Fibroblast of skin of left biceps (primary cell): ENCODE measurements at places on chromosomes 7 and 10.

GRCh38 chr10:88555190-88555908, 27.8 kb downstream of the RNLS start:
- no peak for DNase-seq

DNA sequence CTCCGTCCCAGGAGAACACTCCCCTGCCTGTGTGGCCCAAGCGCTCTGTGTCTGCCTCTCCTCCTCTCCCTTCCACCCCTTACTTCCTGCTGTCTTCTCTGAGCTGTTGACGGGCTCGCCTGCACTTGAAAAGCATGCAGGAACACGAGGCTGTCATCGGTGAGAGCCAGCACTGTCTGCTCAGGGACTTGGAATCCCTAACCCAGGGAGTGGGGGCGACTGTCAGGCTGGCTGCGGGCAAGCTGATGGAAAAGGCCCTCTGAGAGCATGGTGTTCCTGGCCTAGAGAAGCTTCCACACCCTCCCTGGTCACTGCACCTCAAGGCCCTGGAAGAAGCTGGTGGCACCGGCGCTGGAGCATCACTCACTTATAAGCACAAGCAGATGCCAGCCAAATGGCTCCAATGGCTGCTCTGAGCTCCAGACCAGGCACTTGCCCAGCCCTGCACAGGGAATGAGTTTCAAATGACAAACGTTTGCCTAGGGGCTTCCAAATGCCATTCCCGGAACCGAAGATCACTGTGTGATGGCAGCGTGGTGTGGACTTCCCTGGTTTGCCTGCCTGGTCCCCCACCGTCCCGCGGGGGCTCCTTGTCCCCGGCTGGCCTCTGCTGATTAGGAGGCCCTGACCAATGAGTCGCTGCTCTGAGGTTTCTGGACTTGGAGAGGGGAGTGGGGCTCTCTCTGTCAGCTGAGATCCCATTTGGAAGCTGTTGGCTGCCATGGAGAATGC, 56.7 kb upstream of the EBF3 start:
- DNase-seq, result no peak

GRCh38 chr7:131949659-131950058, 393.2 kb upstream of the PODXL start:
- DNase-seq, result no peak

GRCh38 chr7:149883452-149883861, 9.7 kb downstream of the ATP6V0E2 start:
- DNase-seq, result no peak

DNA sequence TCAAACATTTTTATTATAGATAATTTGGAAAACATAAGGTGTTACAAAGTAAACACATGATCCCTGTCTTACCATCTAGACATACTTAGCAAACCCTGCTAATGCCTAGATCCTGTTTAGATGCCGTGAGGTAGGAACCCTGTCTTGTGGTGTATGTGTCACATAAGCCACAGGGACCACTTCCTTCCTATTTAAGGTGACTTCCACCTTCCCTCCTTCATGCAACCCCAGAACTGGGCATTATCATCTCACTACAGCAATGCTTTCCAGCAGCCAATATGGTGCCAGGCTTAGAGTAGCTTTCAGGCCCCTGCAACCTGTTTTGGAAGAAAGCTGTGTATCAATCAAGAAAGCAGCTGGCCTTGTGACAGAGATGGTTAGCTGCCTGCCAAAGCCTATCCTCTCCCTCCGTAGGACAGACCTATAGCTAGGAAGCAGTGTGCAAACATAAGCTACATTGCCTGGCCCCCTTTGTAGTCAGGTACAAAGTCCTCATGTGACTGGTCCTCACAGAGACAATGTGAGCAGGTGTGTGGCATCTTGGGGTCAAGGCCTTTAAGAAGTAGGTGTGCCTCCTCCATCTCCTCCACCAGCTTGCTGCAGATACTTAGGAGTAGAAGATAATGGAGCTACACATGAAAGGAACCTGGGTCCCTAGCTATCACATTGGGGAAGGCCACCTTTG, 146.8 kb downstream of the SPAG6 start:
- DNase-seq, result no peak

- no peak for DNase-seq
Observed at GRCh38 chr10:130489891-130490290, 353.7 kb downstream of the GLRX3 start.

DNA sequence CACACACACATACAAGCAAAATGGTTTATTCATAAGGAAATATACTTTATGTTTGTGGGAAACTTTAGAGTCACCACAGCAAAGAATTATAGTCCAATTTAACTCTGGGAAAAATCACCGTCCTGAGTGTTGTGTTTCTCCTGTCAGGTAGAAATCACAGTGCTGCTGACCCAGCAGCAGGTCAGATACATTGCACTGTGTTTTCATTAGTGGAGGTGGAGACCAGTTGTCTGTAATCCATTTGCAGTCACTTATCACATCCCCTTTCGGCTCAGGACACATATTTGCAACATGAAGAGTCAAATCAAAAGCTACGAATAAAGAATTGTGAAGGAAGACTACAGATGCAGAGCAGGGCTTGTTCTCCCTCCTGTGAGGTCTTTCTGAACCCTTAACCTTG, 799.6 kb downstream of the GRM8 start:
- DNase-seq, result no peak

DNA sequence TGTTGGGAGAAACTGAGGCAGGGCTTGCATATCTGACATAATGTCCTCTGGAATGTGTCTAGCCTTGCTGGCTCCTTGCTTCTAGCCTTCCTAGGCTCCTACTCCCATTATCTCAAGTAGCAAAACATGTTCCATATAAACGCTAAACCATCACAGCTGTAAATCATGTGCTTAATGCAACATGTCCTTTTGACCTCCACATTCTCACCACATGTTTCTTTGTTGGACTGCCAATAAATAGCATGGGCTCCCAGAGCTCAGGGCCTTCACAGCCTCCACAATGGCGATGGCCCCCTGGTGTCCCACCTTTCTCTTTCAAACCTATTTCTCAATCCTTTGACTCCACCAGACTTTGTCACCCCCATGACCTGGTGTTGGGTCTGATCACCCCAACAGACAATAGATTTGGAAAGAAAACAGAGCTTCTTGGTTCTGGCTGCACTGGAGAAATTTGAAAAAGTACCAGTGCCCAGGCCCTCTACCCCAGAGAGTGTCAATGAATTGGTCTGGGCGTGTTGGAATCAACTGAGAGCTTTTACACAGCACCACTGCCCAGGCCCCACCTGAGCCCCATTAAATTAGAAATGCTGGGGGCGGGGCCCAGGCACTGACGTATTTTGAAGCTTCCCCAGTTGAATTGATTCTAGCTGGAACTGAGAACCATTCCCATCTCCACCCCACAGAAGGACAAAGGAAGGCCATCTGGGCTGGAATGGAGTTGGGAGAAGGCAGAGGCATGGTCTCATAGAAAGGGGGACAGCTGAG, 41.3 kb upstream of the GGCT start:
- DNase-seq, result no peak

DNA sequence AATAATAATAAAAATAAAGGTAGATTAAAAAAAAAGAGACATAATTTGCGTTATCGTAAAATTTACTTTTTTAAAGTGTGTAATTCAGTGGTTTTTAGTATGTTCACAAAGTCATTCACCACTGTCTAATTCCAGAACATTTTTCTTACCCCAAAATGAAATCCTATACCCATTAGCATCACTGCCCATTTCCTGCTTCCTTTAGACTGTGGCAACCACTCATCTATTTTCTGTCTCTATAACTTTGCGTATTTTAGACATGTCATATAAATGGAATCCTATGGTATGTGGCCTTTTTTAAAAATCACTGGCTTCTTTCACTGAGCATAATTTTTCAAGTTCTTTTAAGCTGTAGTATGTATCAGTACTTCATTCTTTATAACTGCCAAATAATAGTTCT, 53.6 kb downstream of the KAT6B start:
- DNase-seq, result no peak

DNA sequence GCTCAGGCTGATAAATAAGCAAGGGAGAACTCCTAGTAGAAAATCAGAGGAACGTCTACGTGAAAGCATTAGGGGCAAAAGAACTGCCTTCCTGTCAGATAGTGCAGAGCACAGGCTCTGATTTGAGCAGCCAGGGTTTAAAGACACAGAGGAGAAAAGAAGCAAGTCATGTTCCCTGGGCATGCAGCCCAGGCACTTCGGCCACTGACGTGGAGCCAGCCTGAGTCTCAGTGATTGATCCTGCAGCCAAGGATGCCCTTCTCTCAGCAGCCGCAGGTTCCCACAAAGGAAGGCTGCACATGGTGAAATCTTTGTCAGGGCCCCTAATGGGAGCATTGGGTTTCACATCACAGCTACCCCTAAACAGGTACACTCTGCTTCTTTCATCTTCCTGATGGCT, 161.7 kb upstream of the HPS1 start:
- no peak for DNase-seq

DNA sequence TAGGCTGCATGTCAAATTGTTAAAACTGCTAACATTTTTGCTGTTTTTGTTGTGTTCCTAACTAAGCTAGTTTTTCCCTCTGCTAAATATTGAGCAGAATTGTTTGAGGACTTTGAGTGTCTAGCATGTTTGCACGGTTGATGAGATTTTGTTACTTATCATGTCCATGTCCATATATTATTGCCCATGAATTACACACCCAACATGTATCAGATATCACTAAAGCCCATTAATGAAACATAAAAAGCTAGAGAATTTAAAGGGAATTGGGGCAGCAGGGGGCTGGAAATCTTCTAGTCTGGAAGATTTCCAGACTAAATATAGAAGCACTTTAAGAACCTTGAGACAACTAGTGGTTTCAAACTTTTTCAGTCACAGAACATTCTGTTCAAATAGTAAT, 197.7 kb downstream of the SNX10 start:
- no peak for DNase-seq

- DNase-seq, result no peak
Observed at GRCh38 chr7:120272701-120273475, at the start of gene KCND2. TSS of gene KCND2 (plus strand) at chr7:120273175.

- no peak for DNase-seq
Observed at GRCh38 chr7:29275018-29275318, 80.4 kb downstream of the CHN2 start.

- DNase-seq, result no peak
Observed at GRCh38 chr10:120514035-120514620, 57.1 kb downstream of the PLPP4 start.

DNA sequence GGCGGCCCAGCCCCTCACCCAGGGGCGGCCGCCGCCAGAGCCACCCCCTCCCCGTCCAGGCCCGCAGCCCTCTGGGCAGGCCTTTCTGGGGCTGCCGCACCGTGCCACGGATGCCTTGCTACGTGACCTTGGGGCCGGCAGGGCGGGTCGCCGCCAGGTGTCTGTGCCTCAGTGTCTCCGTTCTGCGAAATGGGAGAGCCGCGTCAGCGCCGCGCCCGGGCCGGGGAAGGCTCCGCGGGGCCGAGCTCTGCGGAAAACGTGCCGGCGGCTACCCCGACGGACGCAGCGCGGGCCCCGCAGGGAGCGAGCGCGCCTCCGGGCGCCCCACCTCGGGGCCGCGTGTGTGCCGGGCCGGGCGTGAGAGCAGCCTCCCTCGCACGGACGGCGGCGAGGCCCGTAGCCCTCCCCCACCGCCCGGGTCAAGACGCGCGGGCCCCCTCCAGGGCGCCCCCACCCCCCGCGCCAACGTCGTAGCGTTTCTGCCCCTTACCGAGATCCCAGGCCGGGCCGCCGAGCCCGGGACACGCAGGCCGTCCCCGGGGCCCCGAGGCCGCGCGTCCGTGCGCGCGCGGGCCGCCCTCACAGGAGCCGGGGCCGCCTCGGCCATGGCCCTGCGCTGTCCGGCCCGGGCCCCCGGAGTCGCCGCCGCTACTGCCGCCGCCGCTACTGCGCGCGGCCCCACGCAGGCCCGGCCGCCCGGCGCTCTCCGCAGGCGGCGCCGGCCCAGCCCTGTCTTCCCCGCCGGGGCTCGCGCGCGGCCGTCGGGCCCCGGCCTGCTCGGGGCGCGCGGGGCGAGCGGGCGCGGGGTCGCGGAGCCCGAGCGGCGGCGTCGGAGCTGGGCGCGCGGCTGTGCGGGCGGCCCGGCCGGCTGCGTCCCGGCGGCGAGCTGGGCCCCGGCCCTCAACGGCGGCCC, 1.1 kb downstream of the ZNF777 start:
- no peak for DNase-seq

DNA sequence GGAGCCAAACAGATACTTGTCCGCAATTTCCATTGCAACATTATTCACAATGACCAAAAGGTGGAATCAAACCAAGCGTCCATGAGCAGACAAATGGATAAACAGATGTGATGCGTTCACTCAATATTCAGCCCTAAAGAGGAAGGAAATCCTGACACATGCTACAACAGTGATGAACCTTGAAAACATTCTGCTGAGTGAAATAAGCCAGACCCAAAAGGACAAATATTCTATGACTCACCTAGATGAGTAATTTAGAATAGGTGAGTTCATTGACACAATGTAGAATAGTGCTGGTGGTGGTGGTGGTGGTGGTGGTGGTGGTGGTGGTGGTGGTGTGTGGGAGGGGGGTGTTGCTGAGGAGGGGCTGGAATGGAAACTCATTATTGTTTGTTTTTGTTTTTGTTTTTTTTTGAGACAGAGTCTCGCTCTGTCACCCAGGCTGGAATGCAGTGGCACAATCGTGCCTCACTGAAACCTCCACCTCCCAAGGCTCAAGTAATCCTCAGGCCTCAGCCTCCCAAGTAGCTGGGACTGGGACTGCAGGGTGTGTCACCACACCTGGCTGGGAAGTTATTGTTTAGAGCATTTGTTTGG, 28.6 kb downstream of the SMKR1 start:
- DNase-seq, result peak; percentile 35

GRCh38 chr10:112849546-112849945, 100.5 kb upstream of the TCF7L2 start:
- DNase-seq, result no peak
